ENCODE measurements at places on chromosomes 5 and 9. TPM values are rescaled to one million over a fixed set of nuclear protein-coding genes. Genes with fewer than 3 reads are reported as not detected.

DNA sequence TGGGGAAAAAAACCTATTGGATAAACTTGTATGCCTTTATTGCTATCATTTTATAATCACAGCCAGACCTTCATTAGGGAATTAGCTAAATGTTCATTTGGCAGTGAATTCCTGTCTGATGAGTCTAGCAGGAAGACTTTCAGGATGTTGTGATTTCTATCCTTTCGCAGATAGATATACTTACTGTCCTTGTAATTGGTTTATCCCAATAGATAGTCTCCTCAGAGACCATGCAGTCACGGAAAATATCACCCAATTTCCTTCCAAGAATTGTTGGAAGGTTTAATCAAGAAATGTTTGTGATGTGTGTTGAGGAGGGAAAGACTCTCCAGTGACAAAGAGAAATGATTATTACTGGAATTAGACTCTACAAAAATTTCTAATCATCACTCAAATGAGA is 1937.9 kb upstream of the WWC1 start:
- DNase-seq, result no peak

- DNase-seq, result peak; percentile 62
Observed at GRCh38 chr9:98317134-98317857, 61.8 kb upstream of the TBC1D2 start.

GRCh38 chr5:60219921-60220320 is 326.4 kb upstream of the PDE4D start:
- DNase-seq, result no peak

POLR3G gene
- total RNA-seq, result 5.5 TPM

GRCh38 chr5:107500347-107500746 is 170.4 kb downstream of the EFNA5 start:
- DNase-seq, result no peak

DNA sequence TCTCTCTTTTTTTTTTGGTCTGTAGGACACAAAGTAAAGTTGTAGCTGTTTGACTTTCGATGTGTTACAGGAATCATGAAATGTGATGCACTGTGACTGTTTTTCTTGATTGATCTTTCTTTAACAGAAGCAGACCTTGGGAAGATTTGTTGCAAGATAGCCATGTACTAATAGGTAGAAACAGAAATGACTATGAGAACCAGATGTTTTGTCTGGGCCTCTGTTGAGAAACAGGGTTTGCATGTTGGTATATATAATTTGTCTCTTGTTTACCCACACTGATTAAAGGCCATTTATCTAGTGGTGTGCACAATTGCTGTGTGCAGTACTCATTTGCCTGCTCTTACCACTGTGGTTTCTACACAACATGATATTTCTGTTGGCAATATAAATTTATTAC is 125.1 kb downstream of the HACD4 start:
- no peak for DNase-seq

ASTN2 gene
- 10.1 TPM for total RNA-seq

GRCh38 chr9:132249123-132249522 is 87.3 kb downstream of the NTNG2 start:
- no peak for DNase-seq

GRCh38 chr5:27523629-27524028 is 485.2 kb upstream of the CDH9 start:
- DNase-seq, result no peak

- DNase-seq, result peak; percentile 25
Observed at GRCh38 chr9:109728686-109729300, 51.2 kb upstream of the PALM2AKAP2 start.

- DNase-seq, result no peak
Observed at GRCh38 chr5:39816866-39817265, 392.1 kb upstream of the DAB2 start.

DNA sequence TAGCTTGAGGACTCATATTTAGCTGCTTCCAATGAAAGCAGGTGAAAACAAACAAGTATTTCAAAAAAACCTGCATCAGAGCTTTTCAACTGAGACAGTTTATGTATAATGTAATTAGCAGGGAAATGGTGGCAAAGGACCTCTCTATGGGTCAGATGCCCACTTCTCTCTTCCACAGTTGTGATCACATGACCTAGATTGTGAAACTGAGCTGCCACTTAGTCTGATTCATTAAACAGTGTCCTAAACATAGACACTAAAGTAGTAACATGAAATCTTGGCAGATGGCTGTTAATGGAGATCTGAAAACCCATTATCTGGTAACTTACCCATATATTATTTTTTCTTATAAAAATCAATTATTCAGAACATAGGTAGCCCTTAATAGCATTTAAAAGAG is 663.6 kb upstream of the RIOK2 start:
- DNase-seq, result no peak

PNPLA7 gene
- total RNA-seq, result 0.36 TPM

GRCh38 chr5:88487066-88487465 is 218.4 kb upstream of the TMEM161B start:
- DNase-seq, result no peak

GRCh38 chr9:121232251-121232650 is 30.6 kb upstream of the RAB14 start:
- no peak for DNase-seq

GARIN3 gene
- total RNA-seq, result not detected

GRCh38 chr5:103793595-103794182 is 231.1 kb upstream of the NUDT12 start:
- DNase-seq, result no peak

PCDHA13 gene
- total RNA-seq, result not detected

- no peak for DNase-seq
Observed at GRCh38 chr9:1366276-1366675, 316.1 kb downstream of the DMRT2 start.

DNA sequence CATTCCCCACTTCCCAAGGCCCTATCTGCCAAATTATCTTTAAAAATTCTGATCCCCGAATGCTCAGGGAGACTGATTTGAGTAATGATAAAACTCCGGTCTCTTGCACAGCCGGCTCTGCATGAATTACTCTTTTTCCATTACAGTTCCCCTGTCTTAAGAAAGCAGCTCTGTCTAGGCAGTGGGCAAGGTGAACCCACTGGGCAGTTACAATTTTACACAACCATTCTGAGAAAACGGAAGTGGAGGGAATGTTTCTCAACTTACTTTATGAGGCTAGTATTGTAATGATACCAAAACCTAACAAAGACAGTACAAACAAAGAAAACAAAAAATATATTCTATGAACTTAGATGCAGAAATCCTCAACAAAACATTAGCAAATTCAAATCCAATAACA is 100.0 kb downstream of the MCTP1 start:
- DNase-seq, result no peak

DNA sequence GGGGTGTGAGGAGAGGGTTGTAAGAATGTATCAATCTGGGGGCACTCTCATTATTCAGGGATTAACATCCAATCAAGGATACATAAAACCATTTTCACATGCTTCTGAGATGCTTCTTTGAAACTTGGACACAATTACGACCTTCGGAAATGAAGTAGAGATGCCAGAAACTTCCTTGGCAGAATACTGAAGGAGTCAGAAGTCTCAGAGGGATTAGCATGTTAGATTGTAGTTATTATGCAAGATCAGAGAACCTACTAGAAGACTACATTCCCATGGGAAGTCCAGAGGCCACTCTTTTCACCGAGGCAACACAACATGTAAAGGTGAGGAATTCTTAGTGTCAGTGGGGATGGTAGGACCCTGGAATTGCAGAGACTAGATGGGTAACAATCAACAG is 5.1 kb upstream of the SLC22A4 start:
- no peak for DNase-seq

GRCh38 chr5:109161914-109162683 is 247.7 kb downstream of the PJA2 start:
- no peak for DNase-seq

DNA sequence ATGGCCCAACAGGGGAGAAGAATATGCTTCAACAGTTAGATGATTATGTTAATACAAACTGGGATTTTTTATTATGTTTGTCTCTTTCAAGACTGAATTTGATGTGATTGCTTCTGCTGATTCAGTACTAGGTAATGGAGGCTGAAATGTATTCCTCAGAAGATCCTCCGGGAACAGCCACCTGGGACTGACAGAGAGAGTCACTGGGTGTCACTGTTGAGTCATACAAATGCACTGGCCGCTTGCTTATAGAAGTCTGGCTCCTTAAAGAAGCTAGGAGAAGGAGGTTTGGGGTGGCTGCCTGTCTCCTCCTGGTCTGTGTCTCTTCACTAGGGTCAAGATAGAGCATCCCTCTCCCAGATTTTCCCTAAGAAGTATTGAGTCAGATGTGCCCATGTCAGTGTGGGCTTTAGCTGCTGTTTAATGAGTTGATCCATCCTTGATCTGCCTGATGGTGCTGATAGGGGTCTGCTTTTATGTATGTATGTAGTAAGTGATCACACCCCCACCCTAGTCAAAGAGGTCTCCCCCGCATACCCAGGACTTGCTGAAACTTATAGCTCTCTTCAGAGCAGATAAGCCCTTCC is 773.4 kb downstream of the BRINP1 start:
- peak; percentile 86 for DNase-seq

DNA sequence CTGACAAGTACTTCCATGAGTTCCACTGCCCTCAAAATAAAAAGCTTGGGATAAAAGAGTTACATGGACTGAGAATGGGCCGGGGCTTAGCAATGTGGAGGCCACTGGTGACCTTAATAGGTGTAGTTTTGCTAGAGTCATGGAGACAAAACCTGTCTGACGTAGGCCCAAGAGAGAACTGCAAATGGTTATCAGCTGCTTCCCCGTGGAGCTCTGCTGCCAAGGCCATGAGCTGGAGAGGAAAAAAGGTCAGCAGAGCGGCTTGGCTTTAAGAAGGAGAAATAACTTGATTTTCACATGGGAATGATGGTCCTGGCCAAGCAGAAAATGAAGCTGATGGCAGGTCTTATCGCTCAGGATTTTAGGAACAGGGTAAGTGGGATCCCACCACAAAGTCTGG is 3.7 kb upstream of the SURF6 start:
- no peak for DNase-seq

GRCh38 chr9:101225271-101225670 is 159.5 kb downstream of the BAAT start:
- DNase-seq, result no peak

GRCh38 chr9:82404196-82404870 is 415.8 kb downstream of the SPATA31D1 start:
- peak; percentile 24 for DNase-seq

RFESD gene
- total RNA-seq, result 5.3 TPM

DNA sequence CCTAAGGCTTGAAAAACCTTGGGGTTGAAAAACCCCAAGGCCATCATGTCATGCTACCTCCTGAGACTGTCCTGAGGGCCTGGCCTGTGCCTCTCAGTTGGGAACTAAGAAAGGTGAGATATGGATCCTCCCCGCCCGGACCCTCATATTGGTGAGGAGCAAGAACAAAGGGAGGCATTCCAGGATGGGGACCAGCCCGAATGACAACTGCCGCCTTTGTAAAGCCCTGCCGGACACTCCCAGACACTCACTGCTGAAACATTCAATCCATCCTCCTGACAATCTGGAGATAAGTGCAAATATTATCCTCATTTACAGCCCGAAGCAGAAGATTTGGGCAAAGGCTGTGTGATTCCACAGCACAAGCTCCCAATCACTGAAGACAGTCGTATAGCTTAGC is 298.3 kb downstream of the NSG2 start:
- no peak for DNase-seq

RMRP gene
- 1,768 TPM for total RNA-seq

DNA sequence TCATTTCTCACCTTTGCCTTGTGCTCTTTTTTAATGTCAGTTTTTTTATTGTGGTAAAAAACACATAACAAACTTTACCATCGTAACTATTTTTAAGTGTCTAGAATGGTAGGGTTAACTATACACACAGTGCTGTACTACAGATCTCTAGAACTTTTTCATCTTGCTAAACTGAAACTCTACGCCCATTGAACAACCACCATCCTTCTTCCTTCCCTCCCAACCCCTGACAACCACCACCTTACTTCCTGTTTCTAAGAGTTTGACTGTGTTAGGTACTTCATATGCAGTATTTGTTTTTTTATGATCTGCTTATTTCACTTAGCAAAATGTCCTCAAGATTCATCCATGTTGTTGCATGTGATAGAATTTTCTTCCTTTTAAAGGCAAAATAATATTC is 54.9 kb downstream of the PSAT1 start:
- DNase-seq, result no peak

PPP3R2 gene
- not detected for total RNA-seq

DNA sequence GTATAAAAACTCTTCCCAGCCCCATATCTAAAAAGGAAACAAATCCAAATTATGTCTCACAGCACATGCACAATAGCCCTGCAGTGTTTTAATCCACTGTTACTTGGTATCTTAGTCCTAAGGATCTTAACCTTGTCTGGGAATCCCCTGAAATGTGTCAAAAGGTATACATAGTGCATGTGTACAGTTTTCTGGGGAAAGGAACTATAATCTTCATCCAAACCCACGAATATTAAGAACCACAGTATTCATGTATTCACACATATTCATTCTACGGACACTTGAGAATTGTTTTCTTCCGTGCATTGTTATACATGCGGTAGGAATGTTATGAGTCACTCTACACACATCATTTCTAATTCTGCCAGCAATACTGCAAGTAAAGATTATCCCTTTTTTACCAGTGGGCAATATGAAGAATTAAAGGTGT is 47.8 kb upstream of the SNX2 start:
- peak; percentile 48 for DNase-seq

GRCh38 chr5:133819977-133820471 is 148.4 kb downstream of the C5orf15 start:
- DNase-seq, result no peak

SPINK13 gene
- total RNA-seq, result not detected
